ENCODE measurements at places on chromosomes 2 and 18.

DNA sequence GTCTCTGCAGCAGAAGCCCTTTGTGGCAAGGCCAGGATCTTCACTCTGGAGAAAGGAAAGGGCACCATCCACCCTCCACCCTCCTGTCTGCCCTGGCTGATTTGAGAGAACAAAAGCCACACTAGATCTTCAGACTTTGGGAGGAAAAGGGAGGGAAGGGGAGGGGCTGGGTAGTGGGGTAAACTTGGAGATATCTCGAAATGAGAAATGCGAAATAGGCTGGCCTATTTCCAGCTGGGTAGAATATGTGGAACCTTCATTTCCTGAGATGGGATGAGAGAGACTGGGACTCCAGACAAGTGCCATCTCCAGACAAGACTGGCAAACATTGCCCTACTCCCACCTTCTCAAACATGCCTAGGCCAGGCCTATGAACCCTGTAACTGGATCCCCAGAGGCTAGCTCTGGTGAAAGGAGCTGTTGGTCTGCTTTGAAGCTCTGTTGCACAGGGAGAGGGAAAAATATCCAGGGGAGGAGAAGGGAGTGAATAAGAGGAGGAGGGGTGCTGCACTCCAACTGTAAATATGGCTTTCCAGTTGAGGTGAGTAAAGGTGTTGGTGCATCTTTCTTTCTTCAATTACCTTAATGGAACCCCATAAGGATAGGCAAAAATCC, 1.7 kb downstream of the HOXD12 start:
- no peak for DNase-seq

GRCh38 chr18:69158944-69159343, 241.7 kb upstream of the DOK6 start:
- no peak for DNase-seq

DNA sequence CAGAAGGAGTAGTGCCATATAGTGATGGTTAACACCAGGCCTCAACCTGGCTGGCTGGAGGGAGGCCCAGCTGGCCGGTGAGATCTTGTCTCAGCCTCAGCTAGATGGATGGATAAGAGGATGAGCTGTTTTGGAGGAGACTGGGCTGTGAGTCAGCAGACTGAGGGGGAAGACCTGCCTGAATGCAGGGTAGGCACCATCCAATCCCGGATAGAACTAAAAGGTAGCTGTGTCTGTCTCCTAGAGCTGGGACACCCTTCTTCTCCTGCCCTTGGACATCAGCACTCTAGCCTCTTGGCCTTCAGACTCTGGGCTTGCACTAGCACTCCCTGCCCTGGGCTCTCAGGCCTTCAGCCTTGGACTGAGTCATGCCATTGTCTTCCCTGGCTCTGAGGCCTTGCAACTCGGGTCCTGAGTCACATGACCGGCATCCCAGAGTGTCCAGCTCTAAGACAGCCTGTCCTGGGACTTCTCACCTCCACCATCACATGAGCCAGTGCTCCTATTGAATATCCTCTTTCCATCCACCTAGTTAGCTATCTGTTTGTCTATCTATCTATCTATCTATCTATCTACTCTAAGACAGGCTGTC, 131.3 kb downstream of the TPO start:
- DNase-seq = no peak

DNA sequence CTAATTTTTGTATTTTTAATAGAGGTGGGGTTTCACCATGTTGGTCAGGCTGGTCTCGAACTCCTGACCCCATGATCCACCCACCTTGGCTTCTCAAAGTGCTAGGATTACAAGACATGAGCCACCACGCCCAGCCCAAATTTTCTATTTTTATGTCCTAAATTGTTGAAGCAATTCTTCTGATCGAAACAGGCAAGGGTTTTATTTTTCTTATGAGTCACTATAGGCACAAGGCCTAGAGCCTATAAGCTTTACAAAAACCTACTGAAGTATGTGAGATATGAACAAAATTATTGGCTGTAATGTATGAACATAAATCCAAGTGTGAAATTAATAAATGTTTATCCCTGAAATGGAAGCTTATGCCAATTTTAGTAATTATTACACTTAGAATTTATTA, 464.2 kb upstream of the NRP2 start:
- no peak for DNase-seq

- no peak for DNase-seq
Measured at GRCh38 chr2:224925810-224926100, 116.5 kb downstream of the DOCK10 start.

DNA sequence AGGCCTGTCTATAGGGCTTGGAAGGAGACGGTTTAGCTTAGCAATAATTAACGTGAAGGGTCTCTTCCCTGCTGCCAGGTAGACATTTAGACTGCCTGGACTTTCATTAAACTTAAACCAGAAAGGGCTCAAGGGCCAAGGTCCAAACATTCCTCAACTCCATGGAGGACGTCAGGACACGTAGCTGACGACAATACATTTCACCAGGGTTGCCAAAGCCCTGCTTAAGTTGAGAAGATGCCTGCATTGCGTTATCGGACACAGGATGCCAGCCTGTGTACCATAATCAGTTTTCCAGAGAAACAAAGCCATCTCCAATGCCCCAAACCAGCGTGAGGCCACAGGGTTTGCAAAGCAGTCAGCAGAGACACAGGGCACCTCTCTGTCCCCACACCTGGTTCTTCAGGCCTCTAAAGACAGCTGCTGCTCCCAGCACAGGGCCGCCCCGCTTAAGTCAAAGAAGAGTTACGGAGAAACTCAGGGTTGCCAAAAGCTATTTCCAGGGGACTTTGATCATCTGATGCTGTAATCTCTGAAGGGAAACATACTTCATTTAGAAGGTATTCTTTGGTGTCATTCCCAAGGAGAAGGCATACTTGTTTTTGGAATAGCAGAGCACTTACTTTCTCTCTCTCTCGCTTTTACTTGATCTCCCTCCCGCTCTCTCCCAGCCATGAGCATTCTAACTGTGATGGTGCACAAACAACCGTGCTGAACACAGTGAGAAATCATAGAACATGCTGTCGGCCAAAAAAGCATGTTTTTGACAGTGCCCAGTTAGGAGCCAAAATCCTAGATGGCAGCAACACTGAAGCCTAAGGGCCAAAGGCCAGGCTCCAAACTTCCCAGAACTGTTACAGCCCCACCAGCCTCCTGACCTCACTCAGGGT, 46.0 kb downstream of the TTC32 start:
- DNase-seq = no peak

GRCh38 chr2:45505138-45505537, 105.9 kb downstream of the SRBD1 start:
- DNase-seq = no peak

DNA sequence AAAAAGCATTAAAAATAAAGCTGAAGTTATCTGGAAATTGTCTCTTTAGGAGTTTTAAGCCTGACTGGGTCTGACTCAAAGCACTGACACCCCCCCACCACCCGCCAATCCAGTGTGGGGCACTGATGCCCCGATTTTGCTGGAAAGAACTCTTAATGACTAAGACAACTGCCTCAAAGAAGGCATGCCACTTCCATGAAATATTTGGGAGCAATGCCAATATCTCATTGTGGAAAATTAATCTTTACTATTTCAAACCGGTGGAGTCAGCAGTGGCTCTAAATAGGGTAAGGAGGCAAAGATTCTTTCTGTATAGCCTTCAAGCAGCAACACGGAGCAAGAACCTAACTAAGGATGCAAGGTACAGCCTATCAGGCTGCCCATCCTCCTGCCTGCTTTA, 4.5 kb downstream of the FKBP7 start:
- no peak for DNase-seq
